ENCODE measurements at places on chromosomes 4 and X.
A peak's percentile ranks its signal among the peaks of the same experiment; 100 is the strongest.

DNA sequence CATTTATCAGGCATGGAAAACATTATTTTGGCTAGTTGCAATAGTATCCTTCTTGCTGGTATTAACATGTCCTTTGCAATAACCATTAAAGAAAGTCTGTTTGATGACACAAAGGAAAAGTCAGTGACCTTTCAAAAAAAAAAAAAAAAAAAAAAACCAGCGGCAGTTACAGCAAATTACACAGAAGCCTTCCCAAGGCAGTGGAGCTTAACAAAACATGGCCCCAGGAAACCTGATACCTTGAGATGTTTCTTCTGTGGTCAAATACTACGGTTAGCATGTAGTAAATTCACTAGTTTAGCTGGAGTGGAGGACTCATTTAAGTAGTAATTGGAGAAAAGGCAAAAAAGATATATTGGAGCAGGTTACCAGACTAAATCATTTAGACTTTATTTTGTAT lies 359.1 kb downstream of the DACH2 start:
- DNase-seq: no peak

- no peak for DNase-seq
Measured at GRCh38 chr4:13849778-13850177, 222.3 kb upstream of the BOD1L1 start.

DNA sequence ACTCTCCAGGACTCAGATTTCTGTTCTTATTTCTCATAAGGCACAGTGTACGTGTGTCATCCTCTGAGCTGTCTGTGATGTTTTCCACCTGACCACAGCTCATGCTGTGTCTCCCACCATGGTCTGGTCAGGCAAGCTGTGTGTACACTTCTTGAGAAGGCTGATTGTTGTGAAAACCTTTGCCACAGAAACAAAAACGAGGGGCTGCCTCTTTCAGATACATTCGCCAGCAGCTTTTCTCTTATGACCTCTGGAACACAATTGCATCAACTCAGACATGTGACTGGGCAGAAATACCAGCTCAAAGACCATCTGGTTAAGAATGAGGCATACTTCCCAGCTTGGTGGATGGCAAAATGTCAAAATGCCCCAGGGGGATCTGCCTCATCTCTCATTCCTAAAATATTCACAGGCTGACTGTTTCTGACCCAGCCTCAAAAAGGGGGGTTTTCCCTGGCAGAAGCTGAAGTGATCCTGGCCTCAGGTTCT lies 46.1 kb downstream of the PGRMC2 start:
- DNase-seq: no peak

GRCh38 chr4:84159762-84160161 lies 339.3 kb downstream of the NKX6-1 start:
- DNase-seq: no peak

GRCh38 chr4:75673959-75674328 lies 733 bp upstream of the G3BP2 start:
- no peak for DNase-seq

GRCh38 chr4:77089866-77090265 lies 14.1 kb upstream of the CCNI start:
- DNase-seq: no peak

DNA sequence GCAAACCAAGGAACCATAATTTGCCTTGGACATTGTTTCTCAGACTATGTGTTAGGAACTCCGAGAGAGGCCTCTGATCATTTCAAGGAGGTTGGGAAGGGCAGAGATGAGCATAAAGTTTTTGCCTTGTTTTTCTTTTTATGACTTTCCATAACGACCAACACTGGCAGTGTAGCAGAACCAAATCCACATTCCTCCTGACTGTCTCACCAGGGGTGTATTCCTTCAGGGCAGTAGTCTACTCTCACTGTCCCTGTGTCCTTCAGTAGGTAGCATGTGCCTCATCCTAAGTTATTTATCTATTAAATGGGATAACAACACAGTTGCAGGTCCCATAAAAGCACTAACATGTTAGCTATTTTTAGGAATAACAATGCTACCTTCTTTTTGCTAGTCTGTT lies 20.8 kb downstream of the EGFL6 start:
- DNase-seq: no peak

- DNase-seq: no peak
Measured at GRCh38 chrX:39484159-39485068, 613.3 kb downstream of the BCOR start.

DNA sequence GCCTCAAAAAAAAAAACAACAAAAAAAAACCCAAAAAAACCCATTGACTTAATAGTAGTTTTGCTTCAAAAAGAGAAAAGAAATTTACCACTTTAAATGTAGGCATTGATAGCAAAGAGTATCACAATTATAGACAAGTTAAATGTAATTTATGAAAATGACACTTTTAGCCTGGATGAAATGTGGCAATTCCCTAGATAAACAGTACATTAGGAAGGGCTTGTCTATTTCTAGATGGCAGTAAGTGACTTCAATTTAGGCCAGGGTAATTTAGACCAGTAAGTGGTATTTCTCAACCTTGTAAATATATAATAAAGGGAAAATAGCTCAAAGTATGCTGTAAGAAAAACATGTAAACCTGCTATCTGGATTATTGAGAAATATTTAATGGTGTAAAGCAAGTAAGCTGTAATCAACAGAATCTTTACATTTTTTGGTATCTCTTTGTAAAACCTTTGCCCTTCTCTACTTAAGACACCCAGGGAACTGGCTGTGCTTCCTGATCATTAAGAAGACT lies 103.7 kb upstream of the RAPGEF2 start:
- no peak for DNase-seq

GRCh38 chr4:1325681-1326635 lies 21.1 kb upstream of the UVSSA start:
- DNase-seq: no peak

GRCh38 chrX:40165206-40165605 lies 67.4 kb upstream of the BCOR start:
- no peak for DNase-seq

DNA sequence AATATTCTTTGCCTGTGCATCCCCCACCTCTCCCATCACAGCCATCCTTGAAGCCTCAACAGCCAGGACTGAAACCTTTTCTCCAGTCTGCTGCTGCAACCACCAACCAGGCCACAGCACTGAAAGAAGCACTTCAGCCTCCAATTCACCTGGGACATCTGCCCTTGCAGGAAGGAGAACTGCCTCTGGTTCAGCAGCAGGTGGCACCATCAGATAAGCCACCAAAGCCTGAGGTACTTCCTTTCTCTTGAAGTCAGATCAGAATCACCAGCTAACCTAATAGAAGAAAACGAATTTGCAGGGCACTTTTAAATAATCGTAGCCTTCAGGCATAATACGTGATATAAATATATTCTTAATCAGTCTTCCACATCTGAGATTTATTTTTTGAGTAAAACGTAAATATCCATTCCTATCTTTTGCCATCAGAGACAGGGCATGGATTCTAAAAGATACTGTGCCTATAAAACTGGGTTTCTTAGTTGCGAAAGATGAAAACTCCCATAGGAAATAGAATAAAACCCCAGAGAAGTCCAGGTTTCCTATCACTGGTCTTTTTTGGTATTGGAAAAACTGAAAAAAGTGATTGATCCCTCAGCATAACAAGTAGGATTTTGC lies 9.5 kb downstream of the AMBN start:
- DNase-seq: peak; percentile 21

GRCh38 chr4:52263607-52264006 lies 212.5 kb downstream of the SPATA18 start:
- DNase-seq: no peak

- no peak for DNase-seq
Measured at GRCh38 chrX:68175562-68175961, 257.7 kb downstream of the OPHN1 start.

DNA sequence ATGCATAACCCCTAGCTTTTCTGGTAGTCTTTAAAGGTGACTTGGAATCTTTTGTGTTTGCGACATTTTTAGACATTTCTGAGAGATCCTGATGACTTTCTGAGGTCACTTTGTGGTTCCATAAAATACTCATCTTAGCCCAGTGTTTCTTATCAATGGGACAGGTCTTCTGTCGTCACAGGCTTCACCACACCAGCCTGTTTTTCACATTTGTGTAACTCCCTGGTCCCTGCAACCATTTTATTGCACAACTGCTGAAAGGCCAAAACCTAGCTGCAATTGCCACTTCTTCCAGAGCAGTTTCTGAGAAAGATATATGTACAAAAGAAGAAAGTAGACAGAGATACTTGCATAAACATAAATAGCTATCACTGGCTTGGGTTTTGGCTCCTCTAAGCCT lies 120.9 kb downstream of the IL15 start:
- no peak for DNase-seq

DNA sequence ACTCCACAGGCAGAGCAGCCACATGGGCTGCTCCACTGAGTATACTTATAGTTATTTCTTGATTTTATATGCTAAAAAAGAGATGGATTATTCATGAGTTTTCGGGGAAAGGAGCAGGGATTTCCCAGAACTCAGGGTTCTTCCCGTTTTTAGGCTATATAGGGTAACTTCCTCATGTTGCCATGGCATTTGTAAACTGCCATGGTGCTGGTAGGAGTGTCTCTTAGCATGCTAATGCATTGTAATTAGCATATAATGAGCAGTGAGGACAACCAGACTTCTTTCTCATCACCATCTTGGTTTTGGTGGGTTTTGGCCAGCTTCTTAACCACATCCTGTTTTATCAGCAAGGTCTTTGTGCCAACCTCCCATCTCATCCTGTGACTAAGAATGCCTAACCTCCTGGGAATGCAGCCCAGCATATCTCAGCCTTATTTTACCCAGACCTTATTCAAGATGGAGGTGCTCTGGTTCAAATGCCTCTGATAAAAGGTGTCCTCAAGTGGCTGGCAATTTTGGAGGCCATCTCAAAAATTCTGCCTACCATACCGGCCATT lies 213.0 kb upstream of the VEGFC start:
- no peak for DNase-seq

DNA sequence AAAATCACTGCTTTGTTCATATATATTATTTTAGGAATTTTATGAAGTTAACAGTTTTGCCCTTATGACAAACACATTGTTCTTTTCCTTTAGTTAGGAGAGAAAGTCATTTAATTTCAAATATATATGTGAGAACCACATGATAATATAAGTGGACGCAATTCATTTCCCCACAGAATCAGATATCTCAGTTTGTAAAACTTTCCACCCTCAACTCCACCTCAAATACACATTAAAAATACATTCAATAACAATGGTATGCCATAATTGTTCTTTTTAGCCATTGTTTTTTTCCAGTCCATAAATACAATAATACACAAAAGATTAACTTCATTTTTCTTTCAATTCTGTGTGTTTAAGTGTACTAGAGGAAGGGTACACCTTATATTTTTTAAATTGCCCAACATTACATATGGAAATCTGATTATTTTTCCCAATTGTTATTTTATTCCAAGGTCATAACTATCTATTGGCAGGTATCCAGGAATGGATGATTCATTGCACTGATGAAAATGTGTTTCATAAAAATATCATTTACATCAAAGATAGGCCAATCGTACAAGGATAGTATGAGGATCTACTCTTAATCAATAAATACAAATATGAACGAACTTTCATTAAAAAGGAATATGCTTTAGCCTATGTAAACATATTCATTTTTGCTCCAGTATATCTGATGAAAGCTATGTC lies 125.0 kb downstream of the PPP3CA start:
- no peak for DNase-seq

GRCh38 chrX:46218373-46218772 lies 326.8 kb downstream of the ZNF674 start:
- no peak for DNase-seq

- no peak for DNase-seq
Measured at GRCh38 chr4:156227321-156227720, 273.7 kb upstream of the CTSO start.

- DNase-seq: no peak
Measured at GRCh38 chr4:4862071-4862551, 2.6 kb downstream of the MSX1 start.

GRCh38 chr4:138437263-138437851 lies 195.2 kb upstream of the SLC7A11 start:
- DNase-seq: no peak

- no peak for DNase-seq
Measured at GRCh38 chr4:55475394-55476243, 71.1 kb downstream of the CLOCK start.

GRCh38 chr4:99855678-99856077 lies 38.5 kb downstream of the LAMTOR3 start:
- no peak for DNase-seq

- DNase-seq: no peak
Measured at GRCh38 chrX:71366674-71367256, 608 bp downstream of the TAF1 start.

DNA sequence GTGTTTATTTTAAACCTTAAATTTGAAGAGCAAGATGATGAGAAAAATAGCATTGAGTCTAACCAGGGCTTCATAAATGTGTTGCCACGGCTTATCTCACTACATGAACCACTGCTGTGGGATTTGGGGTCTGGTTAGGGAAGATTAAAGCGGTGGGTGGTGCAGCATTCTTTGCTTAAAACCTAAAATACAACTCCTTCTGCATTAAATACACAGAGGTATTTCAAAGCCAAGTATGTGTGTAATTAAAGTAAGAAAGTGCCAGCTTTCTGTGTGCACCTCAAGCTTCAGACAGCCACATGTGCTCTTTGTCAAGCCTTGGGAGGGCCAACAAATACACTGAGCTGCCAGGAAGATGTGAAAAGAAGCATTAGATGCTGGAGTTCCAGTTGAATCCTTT lies 128.0 kb downstream of the CPE start:
- no peak for DNase-seq

DNA sequence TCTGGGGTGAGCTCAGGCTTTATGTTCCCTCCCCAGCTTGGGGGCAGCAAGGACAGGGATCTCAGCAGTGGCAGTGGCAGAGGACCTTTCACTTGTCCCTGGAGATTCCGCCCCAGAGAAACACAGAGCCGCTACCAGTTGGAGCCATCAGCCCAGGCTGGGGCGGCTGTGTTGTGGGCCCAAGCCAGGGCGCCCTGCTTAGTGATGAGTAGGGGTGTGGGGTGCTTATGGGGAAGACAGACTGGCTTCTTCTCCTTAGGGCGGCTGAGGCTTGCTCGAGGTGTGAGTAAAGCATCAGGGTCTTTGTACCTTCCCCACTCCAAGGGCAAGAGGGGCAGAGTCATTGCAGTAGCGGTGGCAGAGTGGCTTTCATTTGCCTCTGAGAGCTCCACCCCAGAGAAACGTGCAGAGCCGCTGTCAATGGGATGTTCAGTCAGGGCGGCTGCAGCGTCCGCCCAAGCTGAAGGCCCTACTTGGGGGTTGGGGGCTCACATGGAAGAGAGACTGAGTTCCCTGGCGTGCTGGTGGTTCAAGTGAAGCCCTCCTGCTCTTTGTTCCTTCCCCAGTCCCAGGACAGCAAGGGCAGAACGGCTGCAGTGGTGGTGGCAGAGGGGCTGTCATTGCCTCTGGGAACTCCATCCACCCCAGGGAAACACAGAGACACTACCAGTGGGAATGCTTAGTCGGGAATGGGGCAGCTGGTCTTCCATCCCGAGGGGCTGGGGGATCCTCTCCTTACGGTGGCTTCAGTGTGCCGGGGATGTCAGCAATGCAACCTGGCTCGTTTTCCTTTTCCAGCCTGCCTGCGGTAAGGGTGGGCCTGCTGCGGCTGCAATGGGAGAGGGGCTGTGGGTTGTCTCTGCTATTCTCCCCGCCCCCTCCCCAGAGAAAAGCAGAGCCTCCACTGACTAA lies 2142.5 kb upstream of the TENM3 start:
- DNase-seq: no peak
